ENCODE measurements at places on chromosomes 6 and 20.
A peak's percentile ranks its signal among the peaks of the same experiment; 100 is the strongest.

- DNase-seq = no peak
Observed at GRCh38 chr6:145722190-145722589, 13.1 kb downstream of the EPM2A start.

- DNase-seq = no peak
Observed at GRCh38 chr6:114361036-114361435, 18.2 kb upstream of the HS3ST5 start.

DNA sequence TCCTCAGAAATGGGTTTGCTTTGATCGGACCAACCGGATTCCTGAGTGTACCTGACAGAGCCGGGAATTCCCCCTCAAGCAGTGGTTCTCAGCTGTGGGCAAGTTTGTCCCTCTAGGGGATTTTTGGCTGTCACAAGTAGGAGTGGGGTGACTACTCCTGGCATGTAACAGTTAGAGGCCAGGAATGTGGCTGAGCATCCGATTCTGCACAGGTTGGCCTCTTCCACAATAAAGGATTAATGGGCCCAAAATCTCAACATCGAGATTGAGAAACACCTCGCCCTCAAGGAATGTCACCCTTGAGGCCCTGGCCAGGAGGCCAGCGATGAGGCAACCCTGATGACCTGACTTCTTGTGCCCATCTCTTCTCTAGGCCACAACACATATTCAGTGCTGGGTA lies 7.9 kb downstream of the AGPAT4 start:
- DNase-seq = no peak

DNA sequence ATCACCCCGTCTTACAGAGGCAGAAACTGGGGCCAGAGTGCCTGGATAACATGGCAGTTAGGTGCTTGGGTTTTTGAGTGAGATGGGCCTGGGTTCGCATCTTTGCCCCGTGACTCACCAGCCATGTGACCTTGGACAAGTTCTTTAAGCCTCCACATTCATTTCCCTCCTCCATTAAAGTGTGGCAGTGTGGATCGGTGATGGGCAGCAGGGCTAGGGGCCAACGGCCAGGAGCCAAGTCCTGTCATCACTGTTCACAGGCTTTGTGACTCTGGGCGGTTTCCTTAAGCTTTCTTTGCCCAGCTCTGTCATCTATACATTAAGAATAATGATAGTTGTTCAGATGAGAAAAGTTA lies 85.5 kb upstream of the PMEPA1 start:
- no peak for DNase-seq

DNA sequence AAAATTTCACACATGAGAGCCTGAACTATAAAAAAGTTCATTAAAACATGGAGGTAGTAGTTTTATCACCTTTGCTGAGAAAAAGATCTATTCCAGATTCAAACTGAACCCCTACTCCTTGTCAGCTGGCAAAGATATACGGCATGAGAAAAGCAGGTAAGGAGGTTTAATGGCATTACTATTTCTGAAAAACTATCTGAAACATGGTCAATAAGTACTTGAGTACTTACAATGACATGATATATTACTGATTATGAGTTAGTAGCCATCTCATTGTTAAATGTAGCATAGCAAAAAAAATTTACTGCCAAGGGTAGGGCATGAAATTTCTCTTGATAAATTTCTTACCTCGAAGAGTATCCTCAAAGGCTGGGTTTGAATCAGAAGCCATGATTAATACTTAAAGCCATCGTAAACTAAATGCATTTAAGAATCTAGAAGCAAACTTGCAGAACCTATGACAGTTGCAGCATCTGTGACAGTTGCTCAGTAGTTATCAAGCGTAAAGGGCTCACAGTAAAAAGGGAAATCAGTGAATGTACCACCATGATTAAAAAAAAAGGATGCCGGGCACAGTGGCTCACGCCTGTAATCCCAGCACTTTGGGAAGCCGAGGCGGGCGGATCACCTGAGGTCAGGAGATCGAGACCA lies 8.7 kb downstream of the SLC17A5 start:
- DNase-seq = no peak

GRCh38 chr6:105487040-105487790 lies 84.3 kb upstream of the PREP start:
- no peak for DNase-seq

GRCh38 chr20:3413393-3413889 lies 6.0 kb upstream of the DNAAF9 start:
- DNase-seq = no peak

GRCh38 chr6:90890683-90891330 lies 303.9 kb upstream of the MAP3K7 start:
- no peak for DNase-seq

- DNase-seq = no peak
Observed at GRCh38 chr6:28134015-28134414, 7.7 kb upstream of the ZKSCAN8 start.

GRCh38 chr6:90140683-90141082 lies 156.0 kb downstream of the BACH2 start:
- no peak for DNase-seq

- peak; percentile 73 for DNase-seq
Observed at GRCh38 chr20:57439432-57439831, 48.2 kb downstream of the RBM38 start.

DNA sequence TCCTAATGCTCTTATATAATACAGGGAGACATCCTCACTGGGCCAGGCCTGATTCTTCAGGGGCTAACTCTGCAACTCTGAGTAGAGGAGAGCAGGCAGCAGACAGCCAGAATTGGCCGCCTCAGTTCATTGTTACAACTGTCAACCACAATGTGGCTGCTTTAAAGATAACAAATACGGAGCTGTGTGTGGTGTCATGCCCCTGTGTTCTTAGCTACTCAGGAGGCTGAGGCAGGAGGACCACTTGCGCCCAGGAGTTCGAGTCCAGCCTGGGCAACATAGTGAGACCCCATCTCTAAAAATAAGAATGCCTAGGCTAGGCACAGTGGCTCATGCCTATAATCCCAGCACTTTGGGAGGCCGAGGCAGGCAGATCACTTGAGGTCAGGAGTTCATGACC lies 34.3 kb downstream of the CEP250 start:
- no peak for DNase-seq
